Naive thymus-derived CD8-positive, alpha-beta T cell (primary cell): ENCODE measurements at places on chromosomes 2 and 18.

- H3K4me1 ChIP-seq = no peaks in the 10 kb centered on the region
- no peak overlapping the region for H3K4me3 ChIP-seq
- no peaks in the 10 kb centered on the region for H3K27me3 ChIP-seq
- DNase-seq = no peak
- no peak overlapping the region for H3K27ac ChIP-seq
- H3K36me3 ChIP-seq = peaks cover 12% of the 10 kb centered on the region
Measured at GRCh38 chr2:37282746-37283145, 41.9 kb downstream of the PRKD3 start.

- H3K36me3 ChIP-seq = no peaks in the 10 kb centered on the region
- H3K4me1 ChIP-seq = no peaks in the 10 kb centered on the region
- H3K27me3 ChIP-seq = peaks cover 7% of the 10 kb centered on the region
- no peak overlapping the region for H3K4me3 ChIP-seq
- no peak overlapping the region for H3K27ac ChIP-seq
- DNase-seq = no peak
Measured at GRCh38 chr2:227627769-227628168, 10.5 kb downstream of the SCYGR4 start.

DNA sequence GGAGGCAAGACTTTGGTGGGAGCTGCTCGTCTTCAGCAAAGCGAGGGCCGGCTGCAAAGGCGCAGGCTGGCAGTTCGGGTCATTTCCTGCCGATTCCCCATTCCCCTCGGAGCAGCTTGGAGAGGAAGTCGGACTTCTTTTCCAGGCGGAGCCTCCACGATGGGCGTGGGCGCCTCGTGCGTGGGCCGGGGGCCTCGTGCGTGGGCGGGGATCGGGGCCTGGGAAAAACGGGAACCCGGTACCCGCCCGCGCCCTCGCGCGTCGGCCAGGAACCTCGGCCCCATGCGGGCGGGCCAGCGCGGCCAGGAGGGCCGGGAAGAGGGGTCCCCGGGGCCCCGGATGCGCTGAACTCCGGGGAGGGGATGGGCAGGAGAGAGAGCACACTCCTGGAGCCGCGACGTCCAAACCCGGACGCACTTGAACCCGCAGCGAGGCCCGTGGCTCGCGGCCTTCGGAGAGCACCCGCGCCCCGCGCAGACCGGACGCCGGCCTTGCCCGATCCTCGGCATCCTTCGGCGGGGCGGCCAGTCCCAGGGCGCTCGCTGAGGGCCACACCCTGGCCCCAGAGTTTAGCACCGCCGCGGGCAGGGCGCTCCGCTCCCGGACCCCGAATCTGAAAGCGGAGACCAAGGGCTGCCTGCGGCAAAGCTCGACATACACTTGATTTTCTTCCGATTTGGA, 368.4 kb downstream of the MTX2 start:
- H3K27me3 ChIP-seq = peaks cover 63% of the 10 kb centered on the region
- no peak overlapping the region for H3K27ac ChIP-seq
- no peaks in the 10 kb centered on the region for H3K36me3 ChIP-seq
- H3K4me1 ChIP-seq = peaks cover 2% of the 10 kb centered on the region
- H3K4me3 ChIP-seq = peak overlapping the region; percentile 76

DNA sequence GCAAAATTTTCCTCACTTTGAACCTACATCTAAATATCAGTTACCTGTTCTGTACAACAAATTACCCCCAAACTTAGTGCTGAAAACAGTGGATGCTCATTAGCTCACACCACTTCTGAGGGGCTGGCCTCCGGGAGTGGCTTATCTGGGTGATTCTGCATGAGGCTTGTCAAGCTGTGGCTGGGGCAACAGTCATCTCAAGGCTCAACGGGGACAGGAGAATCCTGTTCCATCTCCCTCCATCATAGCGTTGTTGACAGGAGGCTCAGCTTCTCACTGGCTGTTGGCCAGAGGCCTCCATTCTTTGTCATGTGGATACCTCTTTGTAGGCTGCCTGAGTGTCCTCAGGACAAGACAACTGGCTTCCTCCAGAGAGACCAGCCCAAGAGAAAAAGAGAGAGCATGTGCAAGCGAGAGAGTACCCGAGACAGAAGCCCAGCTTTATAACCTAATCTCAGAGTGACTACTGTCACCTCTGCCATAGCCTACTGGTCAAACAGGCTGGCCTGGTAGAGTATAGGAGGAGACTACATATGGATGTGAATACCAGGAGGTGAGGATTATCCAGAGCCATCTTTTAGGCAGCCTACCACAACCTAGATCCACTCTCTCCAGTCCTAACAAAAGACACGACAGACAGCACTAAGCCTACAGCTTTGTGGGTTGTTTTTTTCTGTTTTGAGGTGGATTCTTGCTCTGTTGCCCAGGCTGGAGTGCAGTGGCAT, 79.1 kb downstream of the AOX1 start:
- H3K27me3 ChIP-seq = peaks cover 4% of the 10 kb centered on the region
- DNase-seq = no peak
- no peaks in the 10 kb centered on the region for H3K4me1 ChIP-seq
- no peaks in the 10 kb centered on the region for H3K36me3 ChIP-seq
- no peak overlapping the region for H3K4me3 ChIP-seq

- H3K27ac ChIP-seq = no peak overlapping the region
- H3K27me3 ChIP-seq = peaks cover 11% of the 10 kb centered on the region
- no peak for DNase-seq
- no peak overlapping the region for H3K4me3 ChIP-seq
- H3K36me3 ChIP-seq = no peaks in the 10 kb centered on the region
Measured at GRCh38 chr2:33126958-33127357, 180.2 kb downstream of the LTBP1 start.

DNA sequence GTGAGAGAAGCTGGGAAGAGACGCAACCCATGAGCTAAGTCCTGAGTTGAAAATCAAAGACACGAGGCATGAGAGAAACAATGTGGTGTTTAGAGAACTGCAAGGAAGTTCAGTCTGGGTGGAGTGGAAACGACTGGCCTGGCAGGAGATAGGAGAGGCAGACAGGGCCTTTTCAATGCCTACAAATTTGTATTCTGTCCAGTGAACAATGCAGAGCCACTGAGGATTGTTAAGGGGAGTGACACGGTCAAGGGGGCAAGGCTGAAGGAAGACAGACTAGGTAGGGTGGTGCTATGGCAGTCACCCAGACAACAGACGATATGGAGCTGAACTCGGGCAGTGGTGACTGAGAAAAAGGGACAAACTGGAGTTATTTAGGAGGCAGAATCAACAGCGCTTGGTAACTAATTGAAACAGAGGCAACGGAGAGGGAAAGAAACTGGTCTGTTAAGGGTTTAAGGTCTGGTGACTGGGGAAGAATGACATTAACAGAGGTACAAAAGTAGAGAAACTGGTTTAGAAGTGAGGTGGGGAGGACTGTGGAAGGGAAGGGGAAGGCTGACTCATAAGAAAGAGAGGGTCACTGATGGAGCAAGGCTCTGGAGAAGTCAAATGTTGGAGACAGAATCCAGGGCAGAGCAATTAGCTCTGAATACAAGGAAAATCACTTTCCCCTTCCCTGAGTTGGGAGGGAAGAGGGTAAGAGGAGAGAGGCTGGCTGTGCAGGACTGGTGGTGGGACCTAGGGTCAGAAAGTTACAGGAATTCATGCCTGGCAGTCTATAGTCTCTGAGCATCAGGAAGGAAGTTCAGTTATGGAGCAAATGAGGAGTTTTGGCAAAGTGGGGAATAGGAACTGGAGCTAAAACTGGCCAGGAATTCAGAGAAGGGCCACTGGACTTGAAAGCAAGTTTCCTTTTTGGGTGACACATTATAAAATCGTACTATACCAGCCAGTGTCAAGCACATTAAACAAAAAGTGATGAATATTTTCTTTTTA, 63.4 kb upstream of the CHRNA1 start:
- no peaks in the 10 kb centered on the region for H3K4me1 ChIP-seq
- no peak overlapping the region for H3K27ac ChIP-seq
- no peak for DNase-seq
- no peaks in the 10 kb centered on the region for H3K36me3 ChIP-seq
- H3K4me3 ChIP-seq = no peak overlapping the region

DNA sequence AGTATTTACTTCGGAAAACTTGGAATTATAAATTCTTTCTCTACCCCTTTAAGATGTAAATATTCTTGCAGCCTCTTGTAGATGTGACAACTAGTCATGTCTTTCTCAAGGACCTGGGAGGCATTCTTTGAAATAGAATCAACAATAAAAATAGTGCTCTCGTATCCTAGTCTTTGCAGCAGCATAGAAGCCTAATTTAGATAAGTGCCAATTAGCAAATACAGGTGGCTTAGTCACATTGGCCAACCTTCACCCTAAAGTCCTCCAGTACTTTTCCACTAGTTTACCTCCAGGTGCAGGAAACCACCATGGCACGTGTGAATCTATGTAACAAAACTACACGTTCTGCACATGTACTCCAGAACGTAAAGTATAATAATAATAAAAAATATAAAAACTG, 3.5 kb upstream of the ZSWIM2 start:
- no peak overlapping the region for H3K4me3 ChIP-seq
- H3K4me1 ChIP-seq = peaks cover 11% of the 10 kb centered on the region
- no peaks in the 10 kb centered on the region for H3K36me3 ChIP-seq
- H3K27ac ChIP-seq = no peak overlapping the region

GRCh38 chr2:233081232-233081730, 21.1 kb downstream of the INPP5D start:
- peaks cover 83% of the 10 kb centered on the region for H3K4me1 ChIP-seq
- H3K27me3 ChIP-seq = no peaks in the 10 kb centered on the region
- H3K36me3 ChIP-seq = peaks cover 3% of the 10 kb centered on the region
- peak; percentile 35 for DNase-seq

GRCh38 chr2:176383836-176384442, 114.7 kb downstream of the MTX2 start:
- peaks cover 20% of the 10 kb centered on the region for H3K27me3 ChIP-seq
- no peak for DNase-seq
- H3K27ac ChIP-seq = no peak overlapping the region

GRCh38 chr18:45166341-45166835, 448.9 kb upstream of the SLC14A2 start:
- no peak overlapping the region for H3K4me3 ChIP-seq
- no peaks in the 10 kb centered on the region for H3K4me1 ChIP-seq
- no peak for DNase-seq
- no peak overlapping the region for H3K27ac ChIP-seq
- H3K27me3 ChIP-seq = no peaks in the 10 kb centered on the region

DNA sequence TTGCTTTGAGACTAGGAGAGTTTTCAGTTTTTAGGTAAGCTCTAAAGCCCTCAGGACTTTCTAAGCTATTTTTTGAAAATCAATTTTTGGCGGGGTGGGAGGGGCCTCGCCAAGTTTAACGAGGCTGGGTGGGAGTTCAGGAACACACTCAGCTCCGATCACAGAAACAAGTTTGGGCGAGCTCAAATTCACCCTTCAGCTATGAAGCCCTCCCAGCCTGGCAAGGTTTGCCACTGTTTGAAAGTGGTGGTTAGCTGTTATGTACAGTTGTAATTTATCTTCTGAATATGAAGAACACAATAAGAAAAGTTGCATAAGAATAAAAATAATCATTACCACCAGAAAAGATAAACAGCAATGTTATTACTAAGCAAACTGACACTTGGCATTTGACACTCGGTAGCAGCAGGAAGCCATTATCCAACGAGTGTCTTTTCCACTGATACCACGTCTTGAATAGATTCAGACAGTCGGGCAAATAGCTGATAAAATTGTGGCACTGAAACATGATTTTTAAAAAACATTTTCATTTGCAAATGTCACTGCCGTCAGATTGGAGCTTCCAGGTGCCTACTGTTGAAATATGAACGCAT, 59.8 kb downstream of the KCTD1 start:
- no peak for DNase-seq
- H3K27ac ChIP-seq = no peak overlapping the region
- H3K4me3 ChIP-seq = no peak overlapping the region
- H3K27me3 ChIP-seq = no peaks in the 10 kb centered on the region
- no peaks in the 10 kb centered on the region for H3K36me3 ChIP-seq

GRCh38 chr2:239354132-239354790, 46.6 kb downstream of the HDAC4 start:
- DNase-seq = no peak
- peaks cover 26% of the 10 kb centered on the region for H3K36me3 ChIP-seq
- H3K27ac ChIP-seq = no peak overlapping the region

DNA sequence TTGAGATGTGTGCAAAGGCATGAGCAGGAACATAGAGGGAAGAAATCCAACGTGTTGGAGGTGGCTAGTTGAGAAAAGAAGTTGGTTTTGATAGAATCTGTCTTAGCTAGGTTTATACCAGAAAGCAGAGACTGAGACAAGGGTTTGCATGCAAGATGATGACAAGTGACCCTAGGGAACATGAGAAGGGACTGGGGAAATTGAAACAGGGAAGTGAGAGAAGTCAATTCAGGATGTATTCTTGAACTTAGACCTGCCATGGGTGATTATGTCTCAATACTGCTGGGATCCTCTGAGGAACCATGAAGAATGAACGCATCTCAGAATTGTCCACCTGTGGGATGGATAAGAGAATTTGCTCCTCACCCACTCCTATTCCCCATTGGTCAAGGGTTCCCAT, 20.5 kb downstream of the IL36A start:
- no peak overlapping the region for H3K4me3 ChIP-seq
- H3K4me1 ChIP-seq = peaks cover 3% of the 10 kb centered on the region
- H3K27ac ChIP-seq = no peak overlapping the region
- peaks cover 11% of the 10 kb centered on the region for H3K27me3 ChIP-seq

DNA sequence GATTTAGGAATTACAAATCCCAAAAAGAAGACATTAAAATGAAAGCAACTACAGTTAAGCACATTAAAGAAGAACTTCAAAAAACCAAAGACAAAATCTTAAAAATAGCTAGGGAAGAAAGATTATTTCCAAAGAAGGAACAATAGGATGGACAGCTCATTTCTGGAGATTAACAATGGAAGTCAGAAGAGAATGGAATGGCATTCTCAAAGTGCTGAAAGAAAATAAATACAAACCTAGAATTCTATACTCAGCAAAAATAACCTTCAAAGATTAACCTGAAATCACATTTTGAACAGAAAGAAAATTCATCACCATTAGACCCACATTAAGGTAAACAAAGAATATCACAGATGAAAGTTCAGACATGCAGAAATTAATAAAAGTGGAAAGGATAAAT, 229.2 kb downstream of the HDAC4 start:
- H3K4me3 ChIP-seq = no peak overlapping the region
- no peak for DNase-seq
- no peak overlapping the region for H3K27ac ChIP-seq
- H3K36me3 ChIP-seq = peaks cover 63% of the 10 kb centered on the region

GRCh38 chr2:28653892-28654662, 97.6 kb upstream of the PPP1CB start:
- H3K27ac ChIP-seq = peak overlapping the region; percentile 12
- H3K4me1 ChIP-seq = peaks cover 25% of the 10 kb centered on the region
- H3K36me3 ChIP-seq = no peaks in the 10 kb centered on the region
- no peaks in the 10 kb centered on the region for H3K27me3 ChIP-seq
- no peak for DNase-seq

GRCh38 chr2:48414980-48415835, 114.7 kb upstream of the STON1 start:
- H3K4me1 ChIP-seq = peaks cover 35% of the 10 kb centered on the region
- H3K36me3 ChIP-seq = no peaks in the 10 kb centered on the region
- H3K4me3 ChIP-seq = peak overlapping the region; percentile 69
- DNase-seq = no peak
